ENCODE measurements at places on chromosomes 7 and 10.

GRCh38 chr7:2528481-2529095 is 9.0 kb downstream of the LFNG start:
- DNase-seq = no peak

GRCh38 chr7:81606078-81606863 is 163.6 kb downstream of the HGF start:
- DNase-seq = no peak

- DNase-seq = no peak
Observed at GRCh38 chr7:2301511-2301863, 12.8 kb downstream of the SNX8 start.

DNA sequence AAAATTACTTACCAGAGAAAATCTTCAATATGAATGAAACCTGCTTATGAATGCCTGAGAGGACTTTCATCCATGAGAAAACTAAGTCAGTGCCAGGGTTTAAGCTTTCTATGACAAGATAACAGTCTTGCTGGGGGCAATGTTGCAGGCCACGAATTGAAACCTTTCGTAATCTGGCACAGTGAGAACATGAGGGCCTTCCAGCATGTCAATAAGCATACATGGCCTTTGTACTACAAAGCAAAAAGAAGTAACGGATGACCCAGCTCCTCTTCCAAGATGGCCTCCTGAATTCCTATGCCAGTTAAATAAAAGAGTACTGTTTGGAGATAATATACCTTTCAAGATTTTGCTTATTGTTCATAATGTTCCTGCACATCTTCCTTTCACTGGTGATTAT is 270.6 kb upstream of the PHF14 start:
- no peak for DNase-seq

- DNase-seq = no peak
Observed at GRCh38 chr7:80781146-80781545, 137.7 kb downstream of the SEMA3C start.

DNA sequence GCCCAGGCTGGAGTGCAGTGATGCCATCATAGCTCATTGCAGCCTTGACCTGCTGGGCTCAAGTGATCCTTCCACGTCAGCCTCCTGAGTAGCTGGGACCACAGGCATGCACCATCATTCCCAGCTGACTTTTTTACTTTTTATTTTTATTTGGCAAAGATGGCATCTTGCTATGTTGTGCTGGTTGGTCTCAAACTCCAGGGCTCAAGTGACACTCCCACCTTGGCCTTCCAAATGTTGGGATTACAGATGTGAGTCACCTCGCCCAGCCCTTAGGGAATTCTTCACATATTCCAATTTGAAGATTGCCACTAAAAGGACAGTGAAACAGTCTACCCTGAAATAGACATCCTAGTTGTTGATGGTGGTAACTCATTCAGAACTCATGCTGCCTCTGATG is 27.7 kb downstream of the SUGCT start:
- no peak for DNase-seq

DNA sequence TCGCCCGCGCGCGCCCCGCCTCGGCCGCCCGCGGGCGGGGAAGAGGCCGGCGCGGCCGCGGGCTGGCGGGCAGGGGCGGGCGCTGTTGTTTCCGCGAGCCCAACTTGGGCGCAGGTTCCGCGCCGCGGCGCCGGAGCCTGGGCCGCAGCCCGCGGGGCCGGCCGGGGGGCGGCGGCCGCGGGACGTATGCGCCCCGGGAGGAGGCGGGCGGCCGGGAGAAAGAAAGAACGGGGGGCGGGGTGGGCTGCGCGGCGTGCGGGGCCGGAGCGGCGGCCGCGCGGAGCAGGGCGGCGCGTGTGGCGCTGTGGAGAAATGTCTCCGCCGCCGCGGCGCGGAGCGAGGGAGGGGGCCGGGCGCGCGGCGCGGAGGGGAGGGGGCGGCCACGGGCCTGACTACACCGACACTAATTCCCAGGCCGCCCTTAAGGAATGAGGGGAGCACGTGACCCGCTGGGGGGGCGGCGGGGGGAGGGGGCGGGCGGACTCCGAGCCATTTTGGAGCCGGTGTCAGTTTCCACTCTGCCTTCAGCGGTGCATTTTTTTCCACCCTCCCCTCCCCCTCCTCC is at the start of gene BMI1:
Gene BMI1, plus strand, starts transcription at position 509 of the 565 bp plus-strand sequence. CDS start 5,351 bp downstream, outside the sequence.
- no peak for DNase-seq

- DNase-seq = no peak
Observed at GRCh38 chr10:110918643-110919348, at the start of gene BBIP1. Gene BBIP1 (minus strand): TSS chr10:110919180. CDS start chr10:110918157, 1,023 bp downstream.

GRCh38 chr7:42082144-42082543 is 154.9 kb downstream of the GLI3 start:
- DNase-seq = no peak

- DNase-seq = no peak
Observed at GRCh38 chr10:30448092-30448491, 14.1 kb downstream of the MAP3K8 start.

DNA sequence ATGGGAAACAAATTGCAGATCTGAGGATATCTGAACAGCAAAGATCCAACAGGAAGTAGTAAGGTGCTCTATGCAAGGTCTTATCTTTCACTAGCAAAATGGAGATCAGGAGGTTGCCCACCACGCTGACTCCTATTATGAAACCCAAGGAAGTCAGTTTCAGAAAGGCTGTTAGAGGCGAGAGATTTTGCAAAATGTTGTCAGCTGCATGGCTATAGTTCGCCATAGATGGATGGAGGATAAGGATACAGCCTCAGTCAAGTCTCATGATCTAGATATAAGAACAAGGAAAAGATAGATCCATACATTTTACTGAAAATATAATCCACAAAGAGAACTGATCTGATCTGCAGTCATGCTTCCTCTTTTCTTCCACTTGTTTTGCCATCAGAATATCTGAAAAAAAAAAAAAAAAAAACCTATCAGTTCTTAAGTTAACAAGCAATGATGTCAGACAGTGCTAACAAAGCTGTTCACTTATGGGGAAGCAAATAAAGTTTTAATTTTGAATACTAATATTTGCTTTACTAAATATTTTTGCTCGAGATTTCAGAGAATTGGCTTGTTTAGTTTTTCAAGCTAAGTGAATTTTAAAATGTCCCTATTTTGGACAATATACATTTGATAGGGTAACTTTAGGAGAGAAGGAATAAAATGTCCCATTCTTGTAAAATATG is 2.0 kb downstream of the GPR85 start:
- no peak for DNase-seq

GRCh38 chr7:114363292-114363691 is 51.3 kb upstream of the FOXP2 start:
- DNase-seq = no peak

DNA sequence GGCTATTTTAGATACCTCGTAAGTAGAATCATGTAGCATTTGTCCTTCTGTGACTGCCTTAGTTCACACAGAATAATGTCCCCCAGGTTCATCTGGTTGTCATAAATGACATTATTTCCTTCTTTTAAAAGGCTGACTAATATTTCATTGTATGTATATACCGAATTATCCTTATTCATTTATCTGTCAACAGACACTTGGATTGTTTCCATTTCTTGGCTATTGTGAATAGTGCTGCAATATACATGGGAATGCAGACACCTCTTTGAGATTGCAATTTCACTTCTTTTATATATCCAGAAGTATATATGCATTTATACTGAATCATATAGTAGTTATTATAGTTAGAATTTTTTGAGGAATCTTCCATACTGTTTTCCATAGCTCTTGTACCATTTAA is 24.1 kb upstream of the HYAL4 start:
- DNase-seq = no peak

- no peak for DNase-seq
Observed at GRCh38 chr7:2809903-2810625, 34.0 kb downstream of the GNA12 start.

GRCh38 chr10:68828833-68829232 is 1.5 kb downstream of the STOX1 start:
- DNase-seq = no peak

- no peak for DNase-seq
Observed at GRCh38 chr10:86673827-86674581, 5.7 kb downstream of the LDB3 start.

- DNase-seq = no peak
Observed at GRCh38 chr10:131733596-131733995, 167.2 kb upstream of the PPP2R2D start.

DNA sequence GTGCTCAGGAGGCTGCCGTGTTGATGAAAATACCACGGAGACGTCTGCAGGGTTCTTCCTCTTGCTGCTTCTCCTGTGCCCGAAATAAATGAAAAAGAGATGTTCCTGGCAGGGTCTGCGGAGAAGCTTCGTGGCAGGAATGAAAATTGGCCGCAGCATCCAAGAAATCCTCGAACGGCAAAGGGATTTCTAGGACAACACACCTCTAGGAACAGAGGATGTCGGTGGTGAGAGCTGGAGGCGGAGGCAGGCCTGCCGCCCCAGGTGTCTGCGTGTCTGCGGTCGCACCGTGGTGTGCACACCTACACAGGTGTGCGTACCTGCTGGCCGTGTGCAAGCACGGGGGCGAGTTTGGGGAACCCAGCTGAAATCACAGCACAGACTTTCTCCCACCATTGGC is 43.4 kb downstream of the TMEM130 start:
- no peak for DNase-seq

DNA sequence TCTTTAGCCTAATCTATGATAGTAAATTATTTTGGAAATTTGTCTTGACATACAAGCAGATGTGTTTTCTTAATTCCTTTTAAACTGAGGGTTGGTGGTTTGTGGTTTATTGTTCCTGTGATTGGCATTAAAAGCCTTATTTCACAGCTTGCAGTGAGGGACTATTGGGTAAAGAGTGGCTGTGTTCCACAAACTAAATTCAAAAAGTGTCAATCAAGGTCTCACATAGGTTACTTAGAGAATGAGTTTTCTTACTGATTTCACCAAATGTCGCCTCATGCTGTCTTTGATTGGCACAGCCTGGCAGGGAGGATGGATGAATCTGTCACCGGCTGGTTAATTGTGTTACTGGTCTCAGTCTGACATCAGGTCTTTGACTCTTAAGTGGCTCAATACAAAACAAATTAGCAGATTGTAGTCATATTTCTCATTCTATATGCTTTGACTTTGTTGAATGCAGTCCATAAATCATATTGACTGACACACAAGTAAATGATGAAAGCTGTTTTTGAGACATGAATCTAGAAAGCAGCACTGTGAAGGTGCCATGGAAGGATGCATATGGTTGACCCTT is 66.8 kb upstream of the CYP26C1 start:
- no peak for DNase-seq

- DNase-seq = no peak
Observed at GRCh38 chr7:158687406-158687805, 17.2 kb downstream of the NCAPG2 start.

DNA sequence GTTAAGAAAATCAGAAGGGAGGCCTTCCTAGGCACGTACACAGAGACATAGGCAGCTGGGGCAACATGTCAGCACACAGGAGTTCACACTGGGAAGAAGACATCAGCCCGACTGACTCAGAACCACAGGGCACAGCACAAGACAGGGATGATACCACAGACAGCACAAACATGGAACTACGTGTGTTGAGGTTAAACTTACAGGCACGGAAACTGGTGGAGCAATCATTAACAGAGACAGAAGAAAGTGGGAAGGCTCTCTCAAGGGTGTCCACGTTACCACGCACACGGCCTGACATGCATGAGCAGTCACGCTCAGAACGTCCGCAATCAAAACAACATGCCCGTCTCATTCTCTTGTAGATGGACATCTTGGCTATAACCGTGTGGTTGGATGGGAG is 636.4 kb downstream of the KCNMA1 start:
- DNase-seq = no peak

DNA sequence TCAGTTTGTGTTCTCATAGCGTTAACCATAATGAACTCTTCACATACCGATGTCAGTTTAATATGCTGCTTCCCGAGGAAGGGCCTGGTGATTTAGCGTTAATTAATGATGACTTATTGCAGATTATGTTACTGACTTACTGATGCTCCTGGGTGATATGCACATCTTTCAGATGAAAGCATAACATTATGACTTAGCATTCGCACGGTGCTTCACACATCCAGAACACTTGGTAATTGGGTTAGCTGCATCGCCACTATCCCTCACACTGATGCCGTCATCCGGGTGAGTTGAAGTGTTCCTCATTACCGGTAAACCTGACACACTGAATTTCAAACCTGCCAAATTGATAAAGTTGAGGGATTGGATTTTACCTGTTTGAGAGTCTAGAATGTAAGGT is 239.0 kb upstream of the PODXL start:
- no peak for DNase-seq

GRCh38 chr10:131825150-131825848 is 75.5 kb upstream of the PPP2R2D start:
- no peak for DNase-seq

DNA sequence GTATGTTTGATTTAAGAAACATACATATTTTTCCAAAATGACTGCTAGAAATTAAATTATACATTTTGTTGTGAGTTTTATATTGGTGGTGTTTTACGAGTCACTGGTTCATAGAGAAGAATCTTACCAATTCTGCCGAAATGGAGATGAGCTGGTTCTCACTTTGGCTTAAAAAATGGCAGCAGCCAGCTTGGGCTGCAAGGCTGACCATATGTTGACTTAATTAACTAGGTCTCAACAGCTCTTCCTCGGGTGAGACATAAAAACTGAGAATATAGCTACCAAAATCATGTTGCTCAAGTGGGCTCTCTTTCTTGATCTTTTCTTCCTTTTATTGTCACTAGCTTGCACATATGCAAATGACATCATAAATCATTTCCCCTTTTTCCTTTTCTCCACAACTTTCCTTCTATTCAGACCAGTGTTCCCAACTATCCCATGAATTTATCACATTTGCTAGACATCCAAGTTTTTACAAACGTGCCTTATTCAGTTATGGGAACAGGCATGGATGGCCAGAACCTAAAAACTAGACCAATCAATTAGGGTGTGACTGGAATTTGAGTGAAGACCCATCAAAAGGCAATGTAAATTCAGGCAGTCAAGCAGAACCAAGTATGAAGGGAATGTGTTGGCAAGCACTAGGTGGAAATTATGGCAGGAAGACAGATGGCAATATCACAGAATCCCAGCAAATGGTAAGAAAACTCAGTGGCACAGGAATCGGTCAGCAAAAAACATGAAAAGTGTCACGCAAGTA is 6.4 kb upstream of the TSPAN12 start:
- no peak for DNase-seq

DNA sequence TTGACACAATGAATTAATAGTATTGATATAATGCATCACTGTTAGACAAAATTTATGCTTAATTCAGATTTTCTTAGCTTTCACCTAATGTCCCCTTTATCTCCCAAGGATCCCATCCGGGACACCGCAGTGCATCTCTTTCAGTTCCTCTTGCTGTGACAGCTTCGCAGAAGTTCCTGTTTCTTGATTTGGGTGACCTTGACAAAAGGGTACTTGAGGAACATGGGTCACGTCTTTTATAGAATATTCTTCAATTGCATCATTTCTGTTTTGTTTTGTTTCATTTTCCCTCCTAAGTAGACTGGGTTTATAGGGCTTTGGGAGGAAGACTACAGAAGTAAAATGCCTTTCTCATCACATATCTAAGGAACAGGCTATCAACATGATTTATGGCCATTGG is 453.2 kb downstream of the DPP6 start:
- DNase-seq = no peak

Measured in activated CD4-positive, alpha-beta T cell treated with anti-CD3 and anti-CD28 coated beads, Interleukin-2, amount 50 U/mL, for 4 hours (primary cell).